ENCODE measurements at places on chromosomes 4 and X. TPM values are rescaled to one million over a fixed set of nuclear protein-coding genes. Genes with fewer than 3 reads are reported as not detected.

The KLHL4 gene
- not detected for total RNA-seq

The CFI gene
- not detected for total RNA-seq

The SHOX gene
- not detected for total RNA-seq

The HELT gene
- not detected for total RNA-seq

The EBP gene
- total RNA-seq = 110 TPM

The GAGE12J gene
- total RNA-seq = not detected

The STARD8 gene
- not detected for total RNA-seq

The WNK3 gene
- not detected for total RNA-seq

DNA sequence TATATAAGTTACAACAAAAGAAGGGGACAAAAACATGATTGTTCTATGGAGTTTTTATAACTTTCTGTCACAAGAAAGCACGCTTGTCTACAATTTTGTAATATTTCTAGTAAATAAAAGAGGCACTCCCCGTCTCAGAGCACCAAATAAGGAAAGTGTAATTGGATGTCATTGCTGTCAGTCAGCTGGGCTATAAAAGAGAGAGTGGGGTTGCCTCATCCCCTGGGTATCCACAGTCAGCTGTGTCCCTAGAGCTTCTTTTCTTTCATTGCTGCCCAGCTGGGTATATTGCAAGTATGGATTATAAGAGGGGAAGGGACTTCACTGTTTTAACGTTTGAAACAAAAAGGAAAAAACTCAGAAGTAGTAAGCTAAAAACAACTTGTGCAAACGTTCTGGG is 61.3 kb downstream of the NPNT start:
- no peak for DNase-seq

DNA sequence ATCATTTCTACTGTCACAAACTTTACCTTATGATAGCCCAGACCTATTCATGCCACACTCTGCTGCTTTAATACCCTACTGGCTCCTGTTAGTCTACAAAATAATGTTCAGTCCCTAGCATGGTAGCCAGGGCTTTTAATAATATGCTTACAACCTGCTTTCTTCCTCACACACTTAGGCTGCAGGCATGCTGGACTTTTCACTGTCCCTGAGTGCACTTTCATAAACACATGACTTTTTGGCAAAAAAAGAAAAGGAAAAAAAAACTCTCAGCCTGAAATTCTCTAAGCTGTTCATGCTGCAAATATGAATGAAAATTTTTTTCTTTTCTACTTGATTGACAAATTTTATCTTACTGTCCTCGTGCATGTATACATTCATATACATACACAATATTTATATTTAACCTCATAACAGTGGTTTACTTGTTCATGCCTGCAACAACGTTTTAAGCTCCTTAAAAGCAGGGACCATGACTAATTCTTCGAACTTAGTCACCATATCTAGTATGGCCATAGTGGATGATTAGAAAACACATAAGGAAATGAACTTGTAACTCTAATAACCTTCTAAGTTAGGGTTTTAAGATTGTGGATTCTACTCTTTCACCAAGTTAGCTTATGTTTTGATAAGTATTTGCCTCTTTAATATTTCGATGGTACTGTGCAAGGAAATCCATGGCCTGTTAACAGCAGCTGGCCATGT is 229.5 kb downstream of the SPCS3 start:
- DNase-seq = no peak

- no peak for DNase-seq
These were observed 935.2 kb downstream of the PCDH7 start for GRCh38 chr4:31655328-31655727.

DNA sequence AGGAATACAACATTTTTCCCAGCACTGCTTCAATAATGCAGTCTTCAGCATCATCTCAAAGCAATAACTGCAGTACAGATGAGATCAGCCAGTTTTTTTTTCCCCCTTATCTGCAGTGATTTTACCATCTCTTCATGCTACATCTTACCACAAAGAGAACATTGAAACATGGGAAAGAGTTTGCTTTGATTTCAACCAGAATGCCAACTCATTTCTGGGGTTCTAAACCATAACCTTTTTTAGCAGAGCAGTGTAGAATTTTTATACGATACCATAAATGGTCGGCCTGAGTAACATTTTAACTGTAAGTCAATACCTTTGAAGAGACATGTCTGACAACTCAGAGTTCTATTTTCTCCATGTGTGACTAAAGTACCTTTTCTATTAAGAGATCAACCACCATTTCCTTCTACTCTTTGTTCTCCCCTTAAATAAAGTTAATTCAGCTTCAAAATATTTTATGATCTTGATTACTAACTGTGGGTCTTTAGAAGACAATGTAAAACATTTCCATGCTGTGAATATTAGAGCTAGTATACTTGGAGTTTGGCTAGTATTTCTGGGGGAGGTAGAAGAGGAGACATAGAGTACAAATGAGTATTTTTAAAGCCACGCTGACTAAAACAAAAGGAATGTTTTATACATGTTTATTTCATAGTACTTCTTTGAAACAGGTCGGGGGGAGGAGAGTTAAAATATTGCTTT is 69.1 kb downstream of the TET2 start:
- no peak for DNase-seq

DNA sequence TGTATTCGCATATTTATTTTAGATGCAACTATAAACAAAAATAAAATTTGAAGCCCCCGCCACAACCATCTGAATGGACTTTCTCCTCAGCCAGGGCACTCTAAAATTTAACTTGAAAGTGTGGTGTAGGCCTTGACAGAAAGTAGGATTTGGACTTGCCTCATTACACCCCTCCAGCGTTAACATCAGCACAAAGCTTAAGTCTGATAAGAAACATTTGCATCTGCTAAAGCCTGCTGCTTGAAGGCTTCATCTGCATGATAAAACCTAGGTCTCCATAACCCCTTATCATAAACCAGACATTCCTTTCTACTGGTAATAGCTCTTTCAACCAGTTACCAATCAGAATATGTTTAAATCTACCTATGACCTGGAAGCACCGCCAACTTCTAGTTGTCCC is 1046.5 kb downstream of the FAT4 start:
- DNase-seq = no peak

DNA sequence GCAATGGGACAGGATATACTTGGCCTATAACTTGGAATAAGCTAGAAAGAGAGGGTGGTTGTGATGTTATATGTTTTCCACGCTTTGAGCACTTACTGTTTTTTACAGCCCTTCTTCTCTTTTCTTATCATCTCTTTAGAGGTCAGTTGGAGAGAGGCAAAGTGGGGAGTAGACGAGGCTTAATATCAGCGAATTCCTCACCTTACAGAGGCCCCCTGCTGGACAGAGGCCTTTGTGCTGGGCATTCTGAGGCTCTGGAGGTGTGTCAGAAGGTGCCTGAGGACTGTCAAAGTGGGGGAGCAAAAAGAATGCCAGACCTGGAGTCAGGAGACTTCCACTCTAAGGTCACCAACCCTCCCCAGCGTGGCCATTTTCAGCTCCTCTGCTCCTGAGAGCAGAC is 42.5 kb downstream of the MAMLD1 start:
- DNase-seq = no peak

GRCh38 chr4:185071236-185071811 is 53.0 kb downstream of the HELT start:
- DNase-seq = no peak

DNA sequence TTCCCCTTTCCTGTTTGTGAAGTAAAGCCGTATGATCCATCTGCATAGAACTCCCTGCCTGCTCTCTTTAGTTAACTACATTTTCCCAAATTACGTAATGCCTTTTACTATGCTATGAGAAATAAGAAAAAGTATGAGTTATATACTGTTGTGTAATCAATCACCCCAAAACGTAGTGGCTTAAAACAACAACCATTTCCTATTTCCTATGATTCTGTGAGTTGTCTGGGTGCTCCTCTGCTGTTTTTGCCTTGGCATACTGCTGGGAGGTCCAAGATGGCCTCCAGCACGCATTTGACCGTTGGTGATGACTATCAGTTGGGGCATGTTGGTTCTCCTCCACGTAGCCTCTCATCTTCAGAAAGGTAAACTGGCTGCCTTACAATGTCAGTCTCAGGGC is 39.8 kb downstream of the BBS12 start:
- no peak for DNase-seq

GRCh38 chr4:51909236-51909703 is 66.3 kb downstream of the DCUN1D4 start:
- no peak for DNase-seq

Measured in OCI-LY7 (cell line).